Activated CD8-positive, alpha-beta T cell treated with anti-CD3 and anti-CD28 coated beads for 36 hours (primary cell): ENCODE measurements at places on chromosomes 3 and 15.

DNA sequence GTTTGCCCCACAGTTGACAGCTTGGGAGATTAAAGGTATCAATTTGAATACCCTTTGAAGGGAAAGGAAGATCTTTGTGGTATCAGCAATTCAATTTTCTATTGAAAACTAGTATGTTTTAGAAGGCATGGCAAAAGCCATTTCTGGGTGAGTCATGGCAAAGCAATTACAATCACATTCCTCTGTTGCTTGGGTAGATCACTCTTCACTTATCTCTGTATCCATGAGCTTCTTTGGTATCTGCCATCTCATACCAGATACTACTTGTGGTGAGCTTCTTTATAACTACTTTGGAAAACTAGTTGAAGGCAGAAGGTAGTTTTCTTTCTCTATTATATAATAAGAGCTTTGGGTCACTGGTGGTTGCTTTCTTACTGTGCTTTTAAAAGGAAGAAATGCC is 28.3 kb upstream of the LSAMP start:
- DNase-seq = no peak

DNA sequence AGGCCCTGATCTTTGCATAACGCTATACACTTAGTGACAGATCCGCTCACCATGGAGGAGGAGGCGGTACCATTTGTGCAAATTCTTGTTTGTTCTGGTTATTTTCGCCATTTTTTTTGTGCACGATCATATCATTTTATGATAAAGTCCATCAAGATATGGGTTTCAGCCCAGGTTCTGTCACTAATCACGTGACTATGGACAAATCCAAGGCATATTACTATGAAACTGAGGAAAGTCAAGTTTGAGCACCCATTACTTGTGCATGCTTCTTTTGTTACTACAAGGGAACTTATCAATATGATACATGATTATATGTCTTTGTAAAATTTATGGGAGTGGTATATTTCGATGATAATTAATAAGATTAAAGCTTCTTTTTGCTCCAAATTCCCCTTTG is 829.5 kb downstream of the ROBO2 start:
- DNase-seq = no peak

DNA sequence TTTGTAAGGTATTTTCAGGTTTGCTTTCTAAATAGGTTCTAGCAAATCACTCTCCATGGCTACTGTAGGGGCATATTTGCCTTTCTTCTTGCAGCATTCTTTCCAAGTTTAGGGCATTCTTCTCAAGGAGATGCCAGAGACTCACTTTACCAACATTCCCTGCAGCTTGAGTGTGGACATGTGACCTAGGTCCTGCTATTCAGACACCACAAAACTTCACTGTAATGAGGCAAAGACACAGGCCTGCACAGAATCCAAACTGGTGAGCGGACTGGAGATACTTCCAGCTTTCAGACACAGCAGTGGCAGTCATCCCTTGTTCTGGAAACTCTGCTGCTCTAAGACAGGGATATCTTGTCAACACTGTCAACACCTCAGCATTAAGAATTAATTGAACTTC is 146.4 kb upstream of the PFN2 start:
- DNase-seq = no peak

DNA sequence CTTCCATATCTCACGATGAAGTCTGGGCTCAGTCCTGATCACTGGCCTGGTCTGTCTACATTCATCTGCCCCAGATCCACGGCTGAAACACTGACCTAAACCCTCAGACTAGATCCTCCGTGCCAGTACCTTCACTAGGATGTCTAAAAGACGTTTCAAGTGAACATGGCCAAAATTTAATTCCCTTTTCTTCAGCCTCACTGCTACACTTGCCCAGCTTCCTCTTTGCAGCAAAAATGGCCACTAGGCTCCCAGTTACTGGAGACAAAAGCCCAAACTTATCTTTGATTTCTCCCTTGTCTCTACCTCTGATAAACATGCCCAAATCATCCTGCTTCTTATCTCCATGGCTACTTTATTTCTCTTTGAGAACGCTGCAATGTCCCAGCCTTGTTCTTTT is 1.7 kb downstream of the RASSF1 start:
- DNase-seq = no peak

- DNase-seq = no peak
Observed at GRCh38 chr3:95815828-95816227, 998.6 kb upstream of the EPHA6 start.

GRCh38 chr3:173891272-173892100 is 493.9 kb downstream of the NLGN1 start:
- no peak for DNase-seq
